Anterior cingulate cortex (tissue), 58 donors: ENCODE measurements at places on chromosomes 2 and 18.
A peak's percentile ranks its signal among the peaks of the same experiment; 100 is the strongest.

GRCh38 chr2:23691565-23691964 lies 235.4 kb downstream of the ATAD2B start:
- DNase-seq, result no peak

- DNase-seq, result no peak
These were observed 147.5 kb upstream of the BCL2L11 start for GRCh38 chr2:110973262-110973661.

GRCh38 chr2:46537624-46538295 lies 58.4 kb downstream of the TMEM247 start:
- no peak for DNase-seq

- no peak for DNase-seq
These were observed 234.1 kb upstream of the ID2 start for GRCh38 chr2:8447610-8448221.

DNA sequence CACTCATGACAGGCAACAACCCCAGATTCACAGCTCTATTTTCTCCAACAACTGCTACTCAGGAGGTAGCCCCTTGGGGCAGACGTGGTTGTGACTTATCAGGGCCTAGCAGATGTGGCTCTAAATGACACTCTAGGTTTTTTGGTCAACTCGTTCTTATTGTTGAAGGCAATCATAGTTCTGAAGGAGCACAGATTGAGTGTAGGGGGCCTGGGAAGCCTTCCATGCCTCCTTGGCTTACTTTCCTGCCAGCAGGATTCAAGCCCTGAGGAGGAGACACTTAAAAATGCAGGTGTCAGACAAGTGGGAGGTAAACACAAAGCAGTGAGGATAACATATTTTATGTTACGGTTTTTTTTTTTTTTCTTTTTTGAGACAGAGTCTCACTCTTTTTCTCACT lies 23.5 kb upstream of the SUCLG1 start:
- peak; percentile 10 for DNase-seq

- DNase-seq, result no peak
These were observed 10.0 kb downstream of the SUCLG1 start for GRCh38 chr2:84449055-84449454.

DNA sequence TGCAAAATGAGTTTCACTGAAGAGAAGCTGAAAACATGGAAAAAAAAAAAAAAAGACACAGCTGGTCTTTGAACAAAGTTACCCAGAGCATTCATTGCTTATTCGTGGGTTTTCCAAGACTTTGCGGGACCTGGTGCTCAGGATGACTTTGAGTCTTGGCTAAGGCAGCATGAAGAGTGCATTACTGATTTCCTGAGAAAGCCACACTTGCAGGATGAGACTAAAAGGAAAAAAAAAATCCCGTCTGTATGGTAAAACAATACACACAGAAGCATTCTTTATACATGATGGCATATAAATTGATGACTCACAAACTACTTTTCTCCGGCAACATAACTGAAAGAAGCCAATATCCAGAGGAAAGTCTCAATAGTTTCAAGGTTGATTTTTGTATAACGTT lies 195.4 kb downstream of the SPP2 start:
- DNase-seq, result no peak

DNA sequence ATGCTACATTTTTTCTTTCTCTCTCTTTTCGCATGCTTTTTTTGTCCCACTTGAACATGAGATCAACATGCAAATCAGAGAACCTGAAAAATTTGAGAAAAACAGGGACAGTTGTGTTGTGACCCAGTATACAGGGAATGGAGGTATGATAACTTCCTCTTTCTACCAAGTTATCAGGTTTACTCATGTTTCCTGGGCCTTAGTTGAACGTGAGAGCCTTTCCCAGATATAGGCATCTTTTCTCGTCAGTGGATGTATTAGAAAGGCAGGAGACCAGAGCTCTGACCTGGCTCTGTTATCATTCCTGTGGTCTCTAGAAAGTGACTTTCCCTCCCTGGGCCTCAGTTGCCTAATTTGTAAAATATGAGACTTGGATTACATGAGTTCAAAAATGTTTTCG lies 30.1 kb upstream of the FAM117B start:
- no peak for DNase-seq

- DNase-seq, result no peak
These were observed 713.8 kb downstream of the NRXN1 start for GRCh38 chr2:50318147-50318546.

DNA sequence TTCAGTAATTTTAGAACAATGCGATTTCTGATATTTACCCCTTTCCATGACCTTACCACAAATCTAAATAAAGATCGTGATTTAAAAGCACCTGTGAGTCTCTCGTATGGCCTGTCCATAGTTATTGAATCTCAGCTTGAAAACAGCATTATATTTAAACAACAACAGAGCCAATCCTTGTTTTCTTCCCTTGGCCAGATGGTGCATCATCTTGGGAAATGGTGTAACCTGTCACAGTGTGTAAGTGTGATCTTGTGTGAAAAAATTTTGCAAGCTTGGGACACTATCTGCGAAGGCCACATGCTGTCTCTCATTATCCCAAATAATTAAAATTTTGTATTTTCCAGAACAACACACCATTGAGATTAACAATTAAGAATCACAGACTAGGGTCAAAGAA lies 262.7 kb upstream of the SPHKAP start:
- DNase-seq, result no peak

DNA sequence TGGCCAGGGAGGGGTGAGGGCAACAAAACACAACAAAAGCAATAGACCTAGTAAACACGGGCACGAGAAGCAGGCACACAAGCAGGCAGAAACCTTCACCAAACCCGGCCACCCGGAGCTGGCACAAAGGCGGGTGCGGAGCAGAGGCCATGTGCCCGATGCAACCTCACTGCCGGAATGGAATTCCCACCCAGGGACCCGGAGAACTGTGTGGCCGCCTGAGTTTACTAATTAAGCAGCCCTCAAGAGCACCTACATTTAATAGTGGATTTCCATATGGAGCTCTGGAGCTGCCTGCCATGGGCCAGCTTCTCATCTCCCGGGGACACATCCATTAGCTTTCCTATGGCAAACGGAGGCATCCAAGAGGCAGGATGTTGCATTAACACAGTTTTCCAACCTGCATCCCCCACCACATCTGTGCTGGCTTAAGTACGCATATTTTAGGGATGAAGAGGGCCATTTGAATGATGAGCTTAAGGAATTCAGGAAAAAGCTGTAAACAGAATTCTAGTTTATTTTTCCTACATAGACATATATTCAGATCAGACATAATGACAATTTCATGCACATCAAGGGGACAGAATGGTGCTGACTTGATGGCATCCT lies 104.5 kb upstream of the SMIM21 start:
- DNase-seq, result no peak

GRCh38 chr2:196279541-196279940 lies 108.2 kb upstream of the STK17B start:
- no peak for DNase-seq

GRCh38 chr2:70089220-70089982 lies 2.1 kb downstream of the PCBP1 start:
- no peak for DNase-seq

- peak; percentile 2 for DNase-seq
These were observed 222.2 kb downstream of the C1D start for GRCh38 chr2:67840460-67841068.

DNA sequence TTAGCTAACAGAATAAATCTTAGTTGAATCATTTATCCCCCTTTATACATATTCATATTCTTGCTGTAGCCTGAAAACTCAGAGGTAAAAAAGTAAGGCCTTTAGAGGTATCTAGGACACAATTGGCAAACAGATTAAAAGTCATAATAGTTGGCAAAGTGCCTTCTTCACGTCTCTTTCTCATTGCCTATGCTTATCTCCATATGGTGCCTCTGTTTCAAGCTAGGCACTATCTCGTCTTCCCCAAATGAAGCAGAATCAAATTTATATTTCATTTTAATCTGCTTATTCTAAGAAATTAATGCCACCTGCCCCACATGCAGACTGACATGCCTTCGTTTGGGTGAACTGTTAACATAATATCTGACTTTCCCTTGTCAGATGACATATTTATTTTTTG lies 245.4 kb downstream of the CDH2 start:
- DNase-seq, result no peak

DNA sequence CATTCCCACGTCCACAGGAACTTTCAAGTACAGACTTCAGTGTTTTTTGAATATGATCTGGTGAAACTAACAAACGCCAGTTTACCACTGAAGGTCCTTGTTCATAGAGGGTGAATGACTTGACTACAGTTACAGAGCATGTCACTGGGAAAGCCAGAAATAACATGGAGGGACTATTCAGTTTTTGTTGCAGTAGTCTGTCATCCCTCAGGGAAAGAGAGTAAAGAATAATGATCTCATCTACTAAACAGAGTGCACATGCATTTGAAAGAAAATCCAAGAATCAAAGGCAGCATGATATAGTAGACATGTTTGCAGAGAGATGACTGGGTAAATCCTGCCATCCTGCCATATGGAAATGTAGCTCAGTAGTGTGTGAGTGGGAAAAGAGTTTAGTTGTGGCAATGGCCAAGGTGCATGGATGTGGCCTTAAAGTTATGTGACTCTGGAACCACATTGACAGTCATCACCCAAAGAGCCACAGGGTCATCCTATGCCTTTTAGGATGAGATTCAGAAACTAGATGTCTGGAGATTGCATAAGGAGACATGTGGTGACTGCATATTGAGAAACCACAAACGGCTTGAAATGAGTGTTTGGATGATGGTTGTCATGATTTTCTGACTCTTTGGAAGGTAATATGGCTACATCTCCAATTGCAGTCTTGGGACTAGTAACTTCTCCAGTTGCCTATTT lies 125.3 kb upstream of the ZEB2 start:
- DNase-seq, result no peak

GRCh38 chr2:190562121-190562520 lies 27.6 kb upstream of the NEMP2 start:
- DNase-seq, result no peak

DNA sequence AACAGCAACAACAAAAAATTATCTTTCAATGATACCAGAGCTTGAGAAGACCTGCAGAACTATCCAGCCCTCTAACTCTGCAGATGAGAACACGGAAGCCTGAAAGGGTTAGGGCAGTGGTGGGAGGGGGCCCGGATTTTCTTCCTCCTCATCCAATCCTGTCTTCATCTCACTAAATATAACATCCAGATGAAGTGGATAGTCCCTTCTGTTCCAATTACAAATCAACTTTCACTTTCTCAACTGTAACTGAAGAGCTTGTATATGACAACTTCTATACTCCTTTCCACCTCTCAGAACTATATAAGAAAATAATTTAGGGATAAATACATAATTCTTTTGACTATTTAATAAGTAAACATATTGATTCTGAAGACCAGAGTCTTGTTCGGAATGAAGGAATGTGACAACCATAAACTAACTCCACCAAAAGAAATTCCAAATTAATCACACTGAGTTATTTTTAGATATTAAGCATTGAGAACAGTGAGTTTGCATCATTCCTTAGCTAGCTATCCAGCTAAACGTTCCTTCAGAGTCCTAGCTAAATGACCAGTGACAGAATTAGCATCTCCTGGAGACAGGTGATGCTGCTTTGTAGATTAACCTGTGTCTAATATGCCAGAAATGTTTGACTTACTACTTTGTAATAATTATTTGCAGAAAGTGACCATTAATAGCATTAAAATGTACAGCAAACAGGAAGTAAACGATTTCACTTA lies 32.7 kb downstream of the SFT2D3 start:
- no peak for DNase-seq

GRCh38 chr2:126890551-126891450 lies 7.9 kb upstream of the TEX51 start:
- no peak for DNase-seq

- no peak for DNase-seq
These were observed 7.9 kb upstream of the NDUFV2 start for GRCh38 chr18:9094307-9095226.

- no peak for DNase-seq
These were observed 146.5 kb downstream of the PTGR3 start for GRCh38 chr18:75062297-75062886.

DNA sequence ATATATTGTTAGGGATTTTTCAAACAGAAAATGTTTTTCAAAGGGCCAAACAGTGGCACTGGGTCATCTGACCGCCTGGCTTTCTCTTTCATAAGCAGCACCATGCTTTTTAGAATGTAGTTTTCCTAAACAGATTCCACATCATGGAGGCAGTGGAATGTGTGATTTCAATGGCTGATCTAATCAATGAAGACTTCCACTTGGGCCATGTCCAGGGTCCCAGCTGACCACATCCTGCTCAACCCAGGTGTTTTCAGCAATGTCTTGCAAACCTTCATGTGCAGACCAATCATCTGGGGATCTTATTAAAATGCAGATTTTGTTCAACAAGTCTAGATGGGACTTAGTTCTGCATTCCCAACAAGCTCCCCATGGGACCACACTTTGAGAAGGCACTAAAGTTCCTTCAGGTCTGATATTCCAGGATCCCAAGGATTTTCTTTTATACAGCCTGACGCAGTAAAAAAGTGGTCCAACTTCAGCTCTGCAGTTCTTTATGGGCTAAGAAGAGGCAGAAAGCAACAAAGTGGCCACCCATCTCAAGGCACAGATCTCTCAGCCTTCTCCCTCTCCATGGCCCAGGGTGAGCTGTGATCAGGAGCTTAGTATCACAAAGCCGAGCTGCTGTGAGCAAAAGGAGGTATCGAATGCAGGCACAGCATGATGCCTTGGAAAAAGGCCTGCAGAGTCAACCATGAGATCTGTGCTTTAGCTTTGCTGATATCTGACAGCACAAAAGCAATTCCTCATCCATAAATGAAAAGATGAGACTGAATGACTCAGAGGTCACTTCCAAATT lies 3.7 kb downstream of the ALKAL2 start:
- no peak for DNase-seq
